ENCODE measurements at places on chromosomes 3 and 15. TPM values are rescaled to one million over a fixed set of nuclear protein-coding genes. Genes with fewer than 3 reads are reported as not detected.
A peak's percentile ranks its signal among the peaks of the same experiment; 100 is the strongest.

The GPR160 gene
- 0.29 TPM for total RNA-seq

DNA sequence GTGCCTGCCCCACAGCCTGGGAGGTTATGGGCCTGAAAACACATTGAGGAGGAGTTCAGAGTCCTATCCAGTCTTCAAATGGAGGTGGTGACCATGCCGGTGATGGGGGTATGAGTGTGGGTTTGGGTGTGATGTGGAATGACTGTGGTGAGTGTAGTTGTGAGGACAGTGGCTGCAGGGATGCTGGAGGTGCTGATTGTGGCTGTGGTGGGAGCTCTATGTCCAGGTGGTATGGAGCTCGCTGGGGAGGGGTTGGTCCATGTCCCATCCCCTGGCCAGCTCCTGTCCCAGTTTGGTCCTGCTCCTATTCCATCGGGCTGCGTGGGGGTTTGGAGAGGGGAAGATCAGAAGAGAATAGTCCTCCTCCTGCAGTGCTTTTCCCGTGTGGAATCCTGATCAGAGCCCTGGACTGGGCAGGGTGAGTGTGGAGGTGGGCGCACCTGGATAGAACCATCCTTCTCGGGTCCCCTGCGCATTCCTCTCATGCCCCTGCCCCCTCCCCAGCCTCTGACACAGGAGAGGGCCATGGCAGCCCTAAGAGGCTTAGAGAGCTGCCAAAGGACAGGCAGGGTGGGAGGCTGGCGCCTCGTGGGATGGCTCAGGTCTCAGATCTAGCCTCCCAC lies 23.0 kb upstream of the GOLGA6C start:
- peak; percentile 67 for DNase-seq

DNA sequence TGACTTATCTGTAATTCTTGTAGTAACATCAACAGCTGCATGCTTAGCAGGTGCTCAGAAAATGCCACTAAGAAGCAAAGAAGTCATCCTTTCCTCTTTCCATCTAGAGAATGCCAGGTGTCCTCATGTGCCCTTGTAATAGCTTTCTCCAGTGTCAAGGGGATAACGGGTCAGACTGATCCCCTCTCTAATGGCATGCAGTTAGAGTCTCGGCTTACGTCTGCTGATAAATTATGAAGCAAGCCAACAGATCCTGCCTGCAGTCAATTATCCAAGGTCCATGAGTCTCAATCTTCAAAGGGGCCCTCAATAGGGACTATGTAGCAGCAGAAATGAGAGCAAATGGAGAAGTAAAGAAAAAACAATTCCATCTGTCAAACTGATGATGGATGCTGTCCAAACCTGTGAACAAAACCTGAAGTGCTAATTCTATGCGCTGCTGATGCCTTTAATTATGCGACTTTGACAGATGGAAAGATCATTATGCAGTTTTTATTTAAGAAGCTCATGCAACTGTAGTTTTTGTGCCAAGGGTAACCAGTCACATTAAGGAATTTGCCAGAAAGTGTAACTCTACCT lies 162.8 kb upstream of the PEX5L start:
- peak; percentile 41 for DNase-seq

DNA sequence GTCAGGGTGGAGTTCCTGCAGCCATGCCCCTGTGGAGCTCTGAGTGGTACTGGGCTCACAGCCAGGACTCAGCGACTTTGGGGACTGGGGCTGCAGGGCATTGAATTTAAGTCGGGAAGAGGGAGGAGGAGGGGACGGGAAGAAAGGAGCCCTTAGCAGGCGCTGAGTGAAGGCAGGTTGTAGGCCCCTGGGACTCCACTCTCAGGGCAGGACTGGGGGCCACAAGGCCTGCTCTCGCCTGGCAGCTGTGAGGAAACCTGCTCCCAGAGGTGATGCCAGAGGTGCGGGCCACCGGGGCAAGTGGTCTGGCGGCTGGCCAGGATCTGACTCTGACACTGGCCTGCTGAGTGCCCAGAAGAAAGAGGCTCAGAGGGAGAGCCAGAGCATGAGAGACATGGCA lies 73.5 kb downstream of the EPHB3 start:
- DNase-seq = peak; percentile 64

- DNase-seq = peak; percentile 30
Observed at GRCh38 chr3:191774485-191774884, 313.5 kb downstream of the PYDC2 start.

GRCh38 chr3:138862924-138863775 lies 28.4 kb upstream of the PIK3CB start:
- DNase-seq = peak; percentile 89

- no peak for DNase-seq
Observed at GRCh38 chr15:53305101-53305500, 454.4 kb downstream of the WDR72 start.

- DNase-seq = no peak
Observed at GRCh38 chr3:10964537-10965167, 27.9 kb upstream of the SLC6A1 start.
